Right atrium auricular region (tissue), 2 donors: ENCODE measurements at places on chromosomes 1 and 21. TPM values are rescaled to one million over a fixed set of nuclear protein-coding genes. Genes with fewer than 3 reads are reported as not detected.

Gene NCMAP
- total RNA-seq = 0.22 TPM

Gene AJAP1
- total RNA-seq = 0.04 TPM

Gene OR10R2
- not detected for total RNA-seq

Gene SZT2
- total RNA-seq = 17.5 TPM

Gene SMCP
- total RNA-seq = not detected

Gene NECTIN4
- total RNA-seq = 0.75 TPM

Gene DEGS1
- 95.1 TPM for total RNA-seq

Gene CLDN14
- total RNA-seq = not detected

Gene BEND5
- 2.8 TPM for total RNA-seq

Gene SLC45A1
- total RNA-seq = 3.0 TPM

Gene LCE1C
- not detected for total RNA-seq

Gene S100A16
- 85.1 TPM for total RNA-seq

Gene UBASH3A
- total RNA-seq = 0.12 TPM

Gene MNDA
- 5.9 TPM for total RNA-seq

Gene ANGPTL3
- not detected for total RNA-seq

Gene RGS1
- 24.7 TPM for total RNA-seq

Gene RBM11
- 1.7 TPM for total RNA-seq

Gene DDR2
- total RNA-seq = 41.6 TPM

Gene SERPINC1
- not detected for total RNA-seq

Gene BTBD19
- total RNA-seq = 1.8 TPM

Gene LRRC8C
- 11.5 TPM for total RNA-seq

Gene HES3
- not detected for total RNA-seq

Gene TNFRSF18
- 0.55 TPM for total RNA-seq
